NCI-H748 treated with DMSO at 0.1 percent for 48 hours (cell line): ENCODE measurements at places on chromosomes 6 and 20.
A peak's percentile ranks its signal among the peaks of the same experiment; 100 is the strongest.

DNA sequence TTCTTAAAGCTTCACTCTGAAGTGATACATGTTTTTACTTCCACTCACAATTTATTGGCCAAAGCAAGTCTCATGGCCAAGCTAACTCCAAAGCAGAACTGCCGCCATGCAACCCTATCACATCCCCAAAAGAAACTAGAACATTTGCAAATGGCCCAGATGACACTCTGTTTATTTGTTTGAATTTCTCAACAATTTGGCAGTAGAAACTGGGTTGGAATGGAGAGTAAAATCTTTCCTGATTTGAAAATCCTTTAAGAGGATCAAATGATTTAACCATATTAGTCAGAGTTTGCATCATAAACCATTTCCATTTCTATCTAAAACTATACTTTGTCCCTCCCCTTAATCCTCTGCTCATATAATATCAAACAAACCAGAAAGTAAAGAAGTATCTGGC lies 39.1 kb upstream of the E2F3 start:
- no peak for DNase-seq

- no peak for DNase-seq
These were observed 634.0 kb upstream of the PTCHD4 start for GRCh38 chr6:48744948-48745347.

DNA sequence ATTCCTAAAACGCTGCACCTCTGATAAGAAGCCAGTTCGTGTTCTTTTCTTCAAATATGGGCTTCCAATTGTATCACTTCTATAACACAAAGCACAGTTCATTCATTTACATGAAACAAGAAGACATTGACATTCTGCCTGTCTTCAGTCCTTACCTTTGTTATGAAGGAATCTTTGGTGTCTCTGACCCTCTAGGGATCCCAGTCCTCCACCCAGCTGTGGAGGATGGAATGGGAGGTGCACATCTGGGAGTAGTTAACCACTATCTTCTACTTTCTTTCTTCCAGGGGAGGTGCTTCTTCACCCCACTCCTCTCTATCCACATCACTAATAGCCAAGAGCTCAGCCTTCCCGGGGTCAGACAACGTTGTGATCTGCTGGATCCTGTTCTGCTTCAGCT lies 233.4 kb downstream of the CDC5L start:
- DNase-seq = no peak

DNA sequence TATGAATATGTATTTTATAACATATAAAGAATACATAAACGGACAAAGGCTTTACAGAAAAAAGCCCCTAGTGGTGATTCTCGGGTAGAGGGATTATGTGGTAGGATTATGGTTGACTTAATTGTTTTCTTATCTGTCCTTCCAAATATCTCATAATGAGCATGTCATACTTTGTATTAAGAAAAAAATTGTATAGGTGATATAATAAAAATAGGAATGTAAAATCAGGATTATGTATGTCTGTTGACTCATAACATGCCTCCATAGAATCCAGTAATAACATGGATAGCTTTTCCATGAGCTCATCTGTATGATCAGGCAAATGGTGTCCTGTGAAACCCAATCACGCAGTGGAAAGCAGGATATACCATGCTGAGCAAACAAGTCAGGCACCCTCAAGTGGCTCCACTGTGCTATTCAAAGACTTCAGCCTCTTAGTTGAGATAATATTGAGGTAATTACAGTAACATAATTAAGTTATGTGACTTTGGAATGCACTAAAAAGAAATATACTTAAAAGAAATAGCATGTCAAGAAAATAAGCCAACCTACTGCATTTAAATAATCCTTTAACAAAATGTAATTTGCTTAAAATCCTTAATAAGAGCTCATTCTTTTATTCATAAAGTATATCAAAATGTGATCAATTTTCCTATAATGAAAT lies 39.6 kb upstream of the PRELID3B start:
- peak; percentile 28 for DNase-seq

- DNase-seq = no peak
These were observed 72.1 kb downstream of the TRAM2 start for GRCh38 chr6:52504782-52505136.

GRCh38 chr20:10520528-10520927 lies 85.4 kb downstream of the SLX4IP start:
- DNase-seq = no peak

- DNase-seq = peak; percentile 1
These were observed 33.1 kb upstream of the KCNB1 start for GRCh38 chr20:49515586-49515985.

- DNase-seq = peak; percentile 69
These were observed 161.6 kb upstream of the TNFAIP3 start for GRCh38 chr6:137705160-137706082.

DNA sequence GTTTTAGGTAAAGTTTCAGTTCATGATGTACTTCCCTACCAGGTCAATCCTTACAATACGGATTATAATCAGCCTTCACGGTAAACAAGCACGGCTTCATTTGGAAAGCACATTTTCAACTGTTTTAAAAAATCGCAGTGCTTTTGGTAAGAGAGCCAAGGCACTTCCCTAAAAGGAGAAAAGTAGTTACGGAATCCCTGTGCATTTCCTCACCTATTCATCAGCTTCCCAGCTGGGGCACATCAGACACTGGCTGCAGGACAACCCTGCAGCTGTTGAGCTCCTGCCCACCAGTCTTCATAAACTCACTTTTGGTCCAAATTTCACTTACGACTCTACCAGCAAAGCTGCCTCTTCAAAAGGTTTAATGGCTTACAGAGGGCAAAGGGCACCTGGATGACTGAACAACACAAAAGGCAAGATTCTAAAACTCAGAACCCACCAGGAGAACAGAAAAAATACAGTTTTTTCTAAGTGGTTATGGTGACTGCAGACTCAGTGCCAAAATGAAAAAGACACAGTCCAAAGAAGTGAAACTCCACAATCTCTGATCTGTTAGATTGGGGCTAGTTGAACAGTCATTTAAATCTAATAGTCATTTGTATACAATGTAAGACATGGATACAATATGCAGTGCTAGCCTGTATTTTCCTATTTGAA lies 7.5 kb downstream of the SNX5 start:
- no peak for DNase-seq

GRCh38 chr6:19342616-19343015 lies 494.6 kb upstream of the ID4 start:
- DNase-seq = no peak

GRCh38 chr6:3653528-3654070 lies 97.9 kb downstream of the PXDC1 start:
- no peak for DNase-seq

GRCh38 chr6:34559651-34560365 lies 3.7 kb upstream of the SPDEF start:
- DNase-seq = no peak

- no peak for DNase-seq
These were observed 14.5 kb downstream of the TREM1 start for GRCh38 chr6:41271901-41272395.

DNA sequence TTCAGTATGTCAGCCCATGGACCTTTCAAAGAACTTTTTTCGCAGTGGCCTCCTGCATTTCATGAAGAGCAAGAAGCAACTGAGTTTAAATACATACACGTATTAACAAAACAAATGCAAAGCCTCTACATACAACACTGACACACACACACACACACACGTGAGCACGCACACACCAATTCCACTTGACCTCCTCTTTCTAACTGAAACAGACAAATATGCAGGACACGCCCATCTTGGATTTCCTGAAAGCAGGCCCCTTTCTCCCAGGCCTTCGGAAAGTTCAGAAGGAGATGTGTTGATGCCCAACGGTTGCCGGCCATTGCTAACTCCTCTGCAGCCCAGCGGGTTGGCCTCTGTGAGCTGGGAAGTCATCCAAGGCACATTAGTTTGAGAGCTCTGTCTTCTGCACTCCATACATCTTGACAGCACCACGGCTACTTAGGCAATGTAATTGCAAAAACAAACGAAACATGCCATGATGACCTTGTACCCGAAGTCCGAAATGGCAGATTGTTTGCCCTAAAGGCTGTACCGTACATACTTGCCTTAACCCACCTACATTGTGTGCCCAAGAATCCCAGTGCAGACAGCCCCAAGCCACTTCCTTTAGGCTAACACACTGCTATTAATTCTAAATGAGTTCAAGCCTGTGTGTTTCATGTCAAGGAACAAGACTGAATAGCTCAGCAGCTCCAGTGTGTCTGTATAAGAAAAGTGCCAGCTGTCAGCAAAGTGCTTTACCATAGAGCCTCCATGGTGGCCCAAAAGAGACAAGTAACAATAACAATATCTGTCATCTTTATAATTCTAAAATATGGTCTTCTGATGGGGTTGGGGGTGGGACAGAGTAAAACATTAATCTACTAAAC lies 138.8 kb upstream of the RNF217 start:
- no peak for DNase-seq

DNA sequence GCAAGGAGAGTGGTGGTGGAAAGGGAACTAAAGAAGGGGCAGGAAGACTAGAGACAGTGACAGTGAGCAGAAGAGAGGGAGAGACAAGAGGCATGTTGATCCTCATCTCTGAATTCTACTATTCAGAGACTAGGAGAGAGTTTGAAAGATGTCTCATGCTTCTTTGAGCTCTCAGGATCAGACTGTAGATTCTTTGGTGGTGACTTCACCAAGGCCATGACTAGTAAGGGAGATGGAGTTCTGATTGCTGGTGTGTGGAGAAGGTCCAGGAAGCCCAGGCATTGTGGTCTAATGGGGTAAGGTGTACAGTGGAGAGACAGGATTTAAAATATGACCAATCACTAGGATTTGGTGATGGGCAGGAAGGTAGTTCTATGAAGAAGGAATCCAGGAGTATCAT lies 713 bp downstream of the WFDC9 start:
- DNase-seq = no peak

DNA sequence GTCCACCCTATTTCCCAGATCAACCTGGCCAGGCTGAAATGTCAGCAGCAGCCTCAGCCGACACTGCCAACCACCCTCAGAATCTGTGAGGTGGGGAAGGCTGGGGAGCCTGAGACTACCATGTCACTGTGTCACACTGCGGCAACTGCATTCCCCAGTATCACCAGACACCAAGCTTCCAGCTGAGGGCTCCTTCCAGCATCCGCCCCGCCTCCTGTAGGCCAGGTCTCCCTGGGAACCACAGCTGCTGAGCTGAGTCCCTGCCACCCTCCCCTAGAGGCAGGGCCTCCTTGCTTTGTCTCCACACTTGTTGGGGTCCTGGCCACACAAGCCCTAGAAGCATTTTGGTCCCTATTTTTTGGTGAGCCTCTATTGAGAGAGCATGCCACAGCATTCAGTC lies 115.7 kb downstream of the UNC5CL start:
- no peak for DNase-seq

DNA sequence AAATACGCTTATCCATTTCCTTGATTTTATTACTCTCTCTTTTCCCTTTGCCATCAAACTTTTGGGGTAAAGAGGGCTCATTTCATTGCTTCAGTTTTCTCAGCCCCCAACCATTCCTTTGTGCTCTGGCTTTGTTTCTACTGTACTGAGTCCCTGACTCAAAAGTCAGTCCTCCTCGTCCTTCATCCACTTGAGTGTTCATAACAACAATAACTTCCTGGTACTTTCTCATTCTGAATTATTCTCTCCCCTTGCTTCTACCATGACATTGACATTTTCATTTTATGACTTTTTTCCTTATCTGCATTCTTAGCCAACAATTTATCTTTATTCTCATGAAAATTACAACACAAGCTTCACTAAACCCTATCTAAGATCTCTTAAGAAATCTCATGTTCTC lies 911 bp downstream of the ENPP3 start:
- DNase-seq = no peak

GRCh38 chr6:32842021-32842650 lies 1.7 kb downstream of the PSMB8 start:
- no peak for DNase-seq

GRCh38 chr20:47204008-47204849 lies 152.3 kb downstream of the ZMYND8 start:
- DNase-seq = no peak

DNA sequence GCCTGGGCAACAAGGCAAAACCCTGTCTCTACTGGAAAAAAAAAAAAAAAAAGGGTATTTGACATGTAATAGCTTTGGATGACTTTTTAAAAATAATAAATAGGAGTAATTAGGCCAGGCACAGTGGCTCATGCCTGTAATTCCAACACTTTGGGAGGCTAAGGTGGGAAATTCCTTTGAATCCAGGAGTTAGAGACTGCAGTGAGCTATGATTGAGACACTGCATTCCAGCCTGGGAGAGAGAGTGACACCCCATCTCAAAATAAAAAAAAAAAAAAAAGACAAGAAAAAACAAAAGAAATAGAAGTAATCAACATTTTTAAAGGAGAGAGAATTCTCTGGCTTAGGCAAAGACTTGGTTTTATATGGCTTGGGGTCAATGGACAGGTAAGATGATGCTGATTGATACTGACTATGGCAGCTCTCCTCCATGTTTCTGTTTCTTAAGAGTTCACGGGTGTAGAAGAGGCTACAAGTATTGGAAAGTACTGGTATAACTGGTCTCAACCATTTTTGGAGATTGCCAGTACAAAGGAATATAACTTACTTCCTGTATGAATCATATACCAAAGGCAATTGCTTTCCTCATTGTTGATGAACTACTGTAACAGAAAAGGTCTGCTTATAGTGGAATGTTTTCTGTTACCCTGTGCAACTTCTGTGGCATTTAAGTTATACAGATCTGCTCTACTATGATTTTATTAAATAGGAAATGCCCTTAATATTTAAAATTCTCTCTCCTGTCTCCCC lies 10.1 kb downstream of the MAP3K5 start:
- DNase-seq = no peak

DNA sequence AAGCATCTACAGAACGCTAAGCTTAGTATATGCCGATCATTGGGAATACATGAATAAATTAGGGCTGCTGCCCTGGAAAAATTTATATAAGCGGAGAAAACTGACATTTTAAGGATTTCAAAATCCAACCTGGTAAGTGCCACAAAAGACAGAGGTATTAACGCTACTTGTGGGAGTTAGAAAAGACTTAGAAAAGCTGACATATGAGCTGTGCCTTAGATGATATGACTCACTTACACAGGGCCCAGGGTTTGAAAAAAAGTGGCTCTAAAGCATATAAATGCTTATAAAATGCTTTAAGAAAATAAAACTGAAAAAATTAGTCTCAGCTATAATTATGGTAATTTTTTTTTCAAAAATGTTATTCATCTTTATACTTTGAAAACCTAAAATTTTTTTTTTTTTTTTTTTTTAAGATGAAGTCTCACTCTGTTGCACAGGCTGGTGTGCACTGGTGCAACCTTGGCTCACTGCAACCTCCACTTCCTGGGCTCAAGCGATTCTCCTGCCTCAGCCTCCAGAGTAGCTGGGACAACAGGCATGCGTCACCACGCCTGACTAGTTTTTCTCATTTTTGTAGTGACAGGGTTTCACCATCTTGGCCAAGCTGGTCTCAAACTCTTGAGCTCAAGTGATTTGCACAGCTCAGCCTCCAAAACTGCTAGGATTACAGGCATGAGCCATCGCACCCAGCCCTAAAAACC lies 25.7 kb downstream of the EPB41L2 start:
- no peak for DNase-seq

- no peak for DNase-seq
These were observed 288.1 kb upstream of the PRDM1 start for GRCh38 chr6:105797983-105798453.

- DNase-seq = no peak
These were observed 98.2 kb downstream of the SLC35B3 start for GRCh38 chr6:8337147-8337546.
